Aorta (tissue), 5 donors: ENCODE measurements at places on chromosomes 5 and 9. TPM values are rescaled to one million over a fixed set of nuclear protein-coding genes. Genes with fewer than 3 reads are reported as not detected.

DNA sequence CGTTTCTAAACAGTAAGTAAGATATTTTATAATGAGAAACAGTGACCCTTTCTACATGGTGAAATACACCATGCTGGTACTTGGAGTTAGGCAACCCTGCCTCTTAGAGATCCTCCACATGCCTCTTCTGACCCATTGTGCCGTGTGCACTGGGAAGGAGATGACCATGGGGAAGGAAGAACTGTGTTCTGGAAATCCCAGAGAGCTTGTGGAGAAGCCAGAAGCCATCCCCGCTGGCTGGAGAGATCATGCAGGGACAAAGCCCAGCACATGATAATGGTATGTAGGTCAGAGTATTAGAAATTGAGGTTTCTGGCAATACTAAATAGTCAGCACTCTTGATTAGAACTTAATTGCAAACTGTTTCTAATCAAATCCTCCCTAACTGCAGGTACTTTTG, 307.3 kb downstream of the FBXL7 start:
- DNase-seq, result no peak

GRCh38 chr5:101658433-101658832, 637.7 kb downstream of the SLCO4C1 start:
- no peak for DNase-seq

GRCh38 chr5:154265197-154265773, 74.8 kb downstream of the GALNT10 start:
- DNase-seq, result no peak

GRCh38 chr5:171496456-171496855, 77.0 kb downstream of the FGF18 start:
- no peak for DNase-seq

Gene AGXT2
- total RNA-seq, result not detected

Gene RALGPS1
- total RNA-seq, result 6.1 TPM
